ENCODE measurements at places on chromosomes 3 and 15.

DNA sequence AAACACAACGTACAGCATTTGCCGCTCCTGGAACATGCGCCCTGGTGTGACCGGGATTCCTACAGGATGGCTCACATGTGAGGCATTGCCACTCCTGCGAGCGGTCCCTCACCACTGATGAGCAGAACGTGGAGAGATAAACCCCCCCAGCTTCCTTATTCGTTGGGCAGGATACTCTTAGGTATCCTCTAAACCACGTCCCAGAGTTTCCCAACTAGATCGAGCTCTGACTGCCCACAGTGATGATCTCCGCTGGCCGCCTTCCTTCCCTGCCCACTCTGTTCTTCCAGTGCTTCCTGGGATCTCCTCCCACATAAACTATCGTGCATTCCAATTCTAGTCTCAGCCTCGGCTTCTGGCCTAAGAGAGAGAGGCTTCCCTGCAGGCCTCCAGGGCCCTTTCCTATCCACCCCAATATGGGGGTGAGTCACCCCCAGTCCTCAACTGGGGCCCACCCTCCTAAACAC, 91.8 kb downstream of the TOP2B start:
- no peak for DNase-seq

DNA sequence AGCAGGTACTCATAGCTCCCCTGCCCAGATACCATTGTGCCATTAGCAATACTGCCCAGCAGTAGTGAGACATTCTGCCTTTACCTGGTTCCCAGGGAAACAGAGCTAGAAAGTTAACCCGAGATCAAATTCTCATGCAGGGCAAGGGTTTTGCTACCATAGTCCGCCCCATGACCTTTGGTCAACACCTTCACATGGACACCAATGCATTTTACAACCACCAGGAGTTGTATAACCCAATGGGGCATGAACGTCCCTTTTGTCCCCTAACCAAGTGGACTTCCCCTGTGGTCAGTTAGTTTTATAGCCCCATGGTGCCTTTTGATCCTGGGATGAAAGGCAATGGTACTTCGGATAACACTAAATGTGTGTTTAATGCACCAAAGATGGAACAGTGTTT, 151.7 kb upstream of the IQSEC1 start:
- DNase-seq = no peak

- no peak for DNase-seq
These were observed 161.2 kb upstream of the SYNPR start for GRCh38 chr3:63116922-63117321.

GRCh38 chr3:184568924-184569829, 7.6 kb downstream of the EPHB3 start:
- no peak for DNase-seq

DNA sequence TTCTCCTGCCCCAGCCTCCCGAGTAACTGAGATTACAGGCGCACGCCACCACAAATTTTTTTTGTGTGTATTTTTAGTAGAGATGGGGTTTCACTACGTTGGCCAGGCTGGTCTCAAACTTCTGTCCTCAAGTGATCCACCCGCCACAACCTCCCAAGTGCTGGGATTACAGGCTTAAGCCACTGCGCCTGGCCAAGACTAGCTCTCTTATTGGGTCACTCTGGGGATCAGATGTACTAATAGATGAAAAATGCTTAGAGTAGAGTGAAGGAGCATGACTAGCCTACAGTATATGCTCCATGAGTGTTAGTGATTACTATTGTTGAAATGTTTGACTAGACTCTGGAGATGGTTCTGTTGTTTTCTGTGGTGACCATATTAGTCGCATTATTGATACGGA, 21.8 kb downstream of the RARB start:
- no peak for DNase-seq

DNA sequence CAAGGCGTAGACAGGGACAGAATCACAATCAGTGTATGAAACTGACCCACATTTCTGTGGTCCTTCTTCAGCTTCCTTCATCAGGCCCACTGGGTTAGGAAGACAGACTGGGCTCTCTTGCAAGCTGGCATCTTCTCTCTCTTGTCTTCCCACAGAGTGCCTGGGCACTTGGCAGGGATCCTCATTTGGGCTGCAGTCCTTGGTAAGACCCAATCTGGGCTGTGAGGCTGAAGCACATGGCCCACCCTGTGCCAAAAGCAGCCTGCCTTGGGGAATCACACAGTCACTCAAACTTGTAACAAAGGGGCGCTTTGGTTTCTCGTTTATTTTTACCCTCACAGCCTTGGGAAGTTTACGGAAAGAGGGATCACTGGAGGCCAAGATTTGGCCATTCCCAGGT, 8.2 kb upstream of the EPHB3 start:
- no peak for DNase-seq

GRCh38 chr3:64422932-64423331, 197.7 kb upstream of the PRICKLE2 start:
- no peak for DNase-seq

DNA sequence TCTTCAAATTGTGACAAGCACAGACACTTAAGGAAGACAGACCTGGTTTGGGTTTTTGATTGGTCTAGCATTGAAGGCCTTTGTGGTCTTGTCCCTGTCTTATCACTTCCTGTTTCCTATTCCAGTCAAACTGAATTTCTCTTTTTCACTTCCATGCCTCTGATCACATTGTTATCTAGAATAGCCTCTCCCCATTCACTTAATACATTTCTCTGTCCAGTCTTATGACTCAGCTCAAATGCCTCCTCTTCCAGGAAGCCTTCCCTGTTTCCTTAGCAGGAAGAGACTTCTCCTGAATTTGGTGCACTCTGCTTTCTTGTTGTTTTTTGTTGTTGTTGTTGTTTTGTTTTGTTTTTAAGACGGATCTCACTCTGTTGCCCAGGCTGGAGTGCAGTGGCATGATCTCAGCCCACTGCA, 45.5 kb downstream of the LIMD1 start:
- no peak for DNase-seq

GRCh38 chr3:3069723-3070122, 40.5 kb downstream of the IL5RA start:
- DNase-seq = no peak

Measured in stimulated activated CD4-positive, alpha-beta T cell treated with anti-CD3 and anti-CD28 coated beads, Interleukin-1b, Interleukin-23, amount 100 ng/mL, for 24 hours (primary cell).